ENCODE measurements at places on chromosomes 6 and 20.
A peak's percentile ranks its signal among the peaks of the same experiment; 100 is the strongest.

DNA sequence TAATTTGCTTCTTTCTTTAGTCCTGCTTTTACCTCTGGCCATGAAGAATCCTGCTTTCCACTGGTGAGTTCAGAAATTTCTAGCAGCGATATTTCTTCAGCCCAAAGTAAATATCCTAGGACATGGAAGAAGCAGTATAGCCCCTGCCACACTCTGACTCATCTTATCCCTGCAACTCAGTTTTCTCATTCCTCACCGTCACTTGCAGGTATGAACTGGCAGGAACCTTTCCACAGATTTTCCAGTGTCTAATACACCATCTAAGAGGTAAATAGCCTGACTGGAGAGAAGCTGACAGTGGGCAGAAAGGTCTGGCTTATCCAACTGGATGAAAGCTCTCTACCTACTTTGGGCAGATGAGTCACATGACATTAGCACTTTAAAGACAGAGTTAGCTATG is 816.7 kb upstream of the FLRT3 start:
- DNase-seq, result no peak

DNA sequence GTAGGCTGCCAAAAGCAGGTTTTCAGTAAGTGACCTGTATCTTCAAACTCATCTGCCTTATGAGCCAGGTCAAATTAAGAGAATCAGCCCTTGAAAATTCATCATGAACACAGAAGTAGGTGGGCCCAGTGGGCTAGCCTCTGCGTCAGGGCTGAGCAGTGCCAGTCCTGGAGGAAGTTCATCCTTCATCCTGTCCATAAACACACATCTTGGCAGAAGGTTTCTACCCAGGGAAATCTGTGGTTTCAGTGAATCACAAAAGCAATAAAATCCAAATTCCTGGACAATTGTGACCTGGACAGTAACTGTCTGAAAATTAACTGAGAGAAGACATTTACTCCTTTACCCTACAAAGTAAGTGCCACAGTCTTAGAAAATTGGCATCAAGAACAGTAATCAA is 72.4 kb downstream of the ATG5 start:
- DNase-seq, result no peak

GRCh38 chr6:21529431-21529830 is 64.1 kb upstream of the SOX4 start:
- no peak for DNase-seq

GRCh38 chr6:56730663-56731529 is 88.2 kb upstream of the DST start:
- DNase-seq, result no peak

GRCh38 chr20:1324598-1325172 is 4.3 kb downstream of the SDCBP2 start:
- DNase-seq, result no peak

- no peak for DNase-seq
Measured at GRCh38 chr6:105561486-105561885, 158.6 kb upstream of the PREP start.

DNA sequence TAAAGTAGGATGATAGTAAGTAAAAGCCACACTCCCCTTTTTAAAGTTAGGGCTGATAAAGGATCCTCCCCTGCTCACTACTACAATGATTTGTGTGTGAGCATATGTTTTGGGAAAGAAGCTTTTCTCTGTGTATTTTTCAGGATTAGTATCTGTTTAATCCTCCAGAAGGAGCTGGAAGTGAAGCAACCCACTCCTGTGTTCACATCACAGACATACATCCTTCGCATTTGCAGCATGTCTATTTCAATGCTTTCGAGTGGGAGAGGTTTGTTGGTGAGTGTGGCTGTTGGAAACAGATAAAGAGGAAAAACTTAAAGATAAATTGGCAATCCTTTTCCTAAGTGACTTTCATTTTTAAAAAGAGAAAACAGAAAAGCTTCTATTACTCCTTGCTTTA is 31.6 kb upstream of the RGS17 start:
- no peak for DNase-seq

- no peak for DNase-seq
Measured at GRCh38 chr6:90044833-90045381, 150.6 kb downstream of the GJA10 start.

DNA sequence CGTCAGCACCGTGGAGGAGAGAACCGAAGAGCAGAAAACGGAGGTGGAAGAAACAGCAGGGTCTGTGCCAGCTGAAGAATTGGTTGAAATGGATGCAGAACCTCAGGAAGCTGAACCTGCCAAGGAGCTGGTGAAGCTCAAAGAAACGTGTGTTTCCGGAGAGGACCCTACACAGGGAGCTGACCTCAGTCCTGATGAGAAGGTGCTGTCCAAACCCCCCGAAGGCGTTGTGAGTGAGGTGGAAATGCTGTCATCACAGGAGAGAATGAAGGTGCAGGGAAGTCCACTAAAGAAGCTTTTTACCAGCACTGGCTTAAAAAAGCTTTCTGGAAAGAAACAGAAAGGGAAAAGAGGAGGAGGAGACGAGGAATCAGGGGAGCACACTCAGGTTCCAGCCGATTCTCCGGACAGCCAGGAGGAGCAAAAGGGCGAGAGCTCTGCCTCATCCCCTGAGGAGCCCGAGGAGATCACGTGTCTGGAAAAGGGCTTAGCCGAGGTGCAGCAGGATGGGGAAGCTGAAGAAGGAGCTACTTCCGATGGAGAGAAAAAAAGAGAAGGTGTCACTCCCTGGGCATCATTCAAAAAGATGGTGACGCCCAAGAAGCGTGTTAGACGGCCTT is 41.6 kb downstream of the ZBTB2 start:
- no peak for DNase-seq

DNA sequence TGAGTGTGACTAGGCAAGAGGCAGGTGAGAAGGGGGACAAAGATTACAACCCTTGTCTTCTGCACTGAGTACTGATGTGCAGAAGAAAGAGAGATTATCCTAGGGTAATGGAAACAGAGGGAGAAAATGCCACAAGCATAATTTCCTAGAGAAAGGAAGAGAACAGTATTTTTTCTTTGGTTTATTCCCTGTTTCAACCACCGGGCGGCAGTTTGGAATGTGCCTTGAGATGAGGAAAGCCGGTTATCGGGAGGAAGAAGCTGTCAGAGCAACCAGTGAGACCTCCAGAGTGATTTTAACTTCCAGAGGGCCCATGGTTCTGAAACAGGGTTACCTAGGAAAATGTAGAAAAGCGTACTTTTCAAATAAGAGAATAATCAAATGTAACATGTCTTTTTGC is 121.4 kb downstream of the REV3L start:
- DNase-seq, result peak; percentile 27

- no peak for DNase-seq
Measured at GRCh38 chr20:10306440-10307358, 88.1 kb downstream of the SNAP25 start.

GRCh38 chr20:46151936-46152335 is 33.8 kb downstream of the CD40 start:
- DNase-seq, result no peak

- no peak for DNase-seq
Measured at GRCh38 chr20:43975096-43975768, 60.6 kb downstream of the TOX2 start.

GRCh38 chr6:63740709-63741108 is 105.1 kb downstream of the PHF3 start:
- DNase-seq, result no peak

DNA sequence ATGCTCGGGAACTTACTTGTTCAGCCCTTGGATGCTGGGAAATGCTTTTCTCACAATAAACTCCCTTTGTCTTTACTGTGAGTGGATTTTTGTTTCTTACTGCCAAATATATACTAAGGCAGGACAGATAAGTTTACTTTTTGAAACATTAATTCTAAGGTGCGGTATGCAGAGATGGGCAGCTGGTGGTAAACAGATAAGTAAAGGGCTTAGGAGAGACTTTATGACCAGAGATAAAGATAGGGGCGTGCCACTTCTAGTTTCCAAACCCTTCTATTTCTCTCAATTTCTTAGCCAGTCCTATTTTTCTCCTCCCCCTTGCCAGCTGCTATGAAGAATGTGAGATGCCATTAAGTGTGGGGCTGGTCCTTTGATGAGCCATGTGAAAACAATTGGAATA is 16.3 kb downstream of the SAMD3 start:
- no peak for DNase-seq

DNA sequence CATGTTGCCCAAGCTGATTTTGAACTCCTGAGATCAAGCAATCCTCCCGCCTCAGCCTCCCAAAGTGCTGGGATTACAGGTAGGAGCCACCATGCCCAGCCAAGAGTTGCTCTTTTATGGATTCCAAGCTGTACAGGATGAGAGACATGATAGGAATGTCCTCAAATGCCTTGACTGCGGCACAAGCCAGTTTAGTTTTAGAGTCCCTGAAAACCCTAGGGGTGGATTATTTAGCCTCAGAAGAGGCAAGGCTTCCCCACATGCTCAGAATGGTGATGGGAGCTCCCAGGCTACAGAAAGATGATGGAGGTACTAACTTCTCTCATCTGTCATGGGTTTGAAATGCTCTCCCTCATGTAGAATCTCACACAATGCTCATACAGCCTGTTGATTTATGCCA is 280.5 kb upstream of the PRND start:
- no peak for DNase-seq

- no peak for DNase-seq
Measured at GRCh38 chr6:11968241-11968806, 43.8 kb upstream of the HIVEP1 start.

GRCh38 chr6:107612762-107613415 is 123.0 kb downstream of the SOBP start:
- no peak for DNase-seq

- DNase-seq, result peak; percentile 64
Measured at GRCh38 chr6:35727231-35727934, 9.4 kb upstream of the ARMC12 start.

GRCh38 chr20:62223571-62223970 is 3.5 kb upstream of the HRH3 start:
- no peak for DNase-seq

DNA sequence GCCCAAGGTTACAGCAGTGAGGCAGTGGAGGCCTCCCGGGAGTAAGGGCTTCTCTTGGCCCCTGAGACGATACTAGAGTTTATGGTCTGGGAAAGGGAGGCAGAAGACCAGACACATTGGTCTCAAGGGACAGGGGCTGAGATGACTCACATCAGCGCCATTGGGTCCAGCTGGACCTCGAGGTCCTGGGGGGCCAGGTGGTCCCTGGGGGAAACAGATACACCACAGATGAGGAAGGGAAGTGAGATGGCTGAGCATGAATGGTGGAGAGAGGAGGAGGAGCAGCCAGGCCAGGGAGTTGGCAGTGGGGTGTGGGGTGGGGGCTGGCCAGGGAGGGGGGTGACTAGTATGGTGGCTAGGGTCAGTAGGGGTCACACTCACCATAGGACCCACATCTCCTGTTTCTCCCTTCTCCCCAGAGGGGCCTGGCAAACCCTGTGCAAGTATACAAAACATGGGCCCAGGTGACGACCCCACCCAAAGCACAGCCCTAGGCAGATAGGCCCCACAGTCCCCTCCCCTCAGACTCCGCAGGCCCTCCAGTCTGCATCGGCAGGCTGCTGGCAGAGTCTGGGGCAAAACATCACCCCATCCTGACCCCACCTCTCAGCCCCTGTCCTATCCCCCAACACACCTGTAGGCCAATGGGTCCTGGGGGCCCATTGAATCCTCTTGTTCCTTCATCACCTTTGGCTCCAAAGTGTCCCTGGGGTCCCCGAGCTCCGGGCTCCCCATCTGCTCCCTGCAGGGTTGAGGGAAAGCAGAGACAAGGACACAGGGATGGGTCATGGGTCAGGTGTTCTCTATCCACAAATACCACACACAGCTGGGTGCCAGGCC is 21.9 kb downstream of the COL11A2 start:
- DNase-seq, result no peak

GRCh38 chr20:37376324-37376723 is 30.4 kb downstream of the SRC start:
- no peak for DNase-seq

- no peak for DNase-seq
Measured at GRCh38 chr6:74785236-74785635, 420.6 kb downstream of the COL12A1 start.

DNA sequence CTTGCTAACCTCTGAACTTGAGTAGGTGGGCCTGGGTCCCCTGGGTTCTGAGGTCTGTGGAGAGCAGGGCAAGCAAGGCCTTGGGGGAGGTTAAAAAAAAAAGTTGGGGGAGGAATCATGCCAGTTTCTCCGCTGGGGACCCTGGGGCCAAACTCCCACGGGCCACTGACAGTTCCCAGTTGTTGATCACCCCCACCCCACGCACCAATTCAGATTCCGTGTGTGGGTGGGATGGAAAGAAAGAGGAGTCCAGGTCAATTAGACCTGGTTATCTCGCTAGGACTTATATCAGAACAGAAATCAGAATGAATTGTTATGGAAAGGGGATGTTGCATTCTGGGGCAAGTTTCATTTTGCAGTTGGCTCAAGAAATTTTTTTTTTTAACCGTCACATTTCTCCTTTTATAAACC is 46.7 kb upstream of the SUPT3H start:
- DNase-seq, result no peak

DNA sequence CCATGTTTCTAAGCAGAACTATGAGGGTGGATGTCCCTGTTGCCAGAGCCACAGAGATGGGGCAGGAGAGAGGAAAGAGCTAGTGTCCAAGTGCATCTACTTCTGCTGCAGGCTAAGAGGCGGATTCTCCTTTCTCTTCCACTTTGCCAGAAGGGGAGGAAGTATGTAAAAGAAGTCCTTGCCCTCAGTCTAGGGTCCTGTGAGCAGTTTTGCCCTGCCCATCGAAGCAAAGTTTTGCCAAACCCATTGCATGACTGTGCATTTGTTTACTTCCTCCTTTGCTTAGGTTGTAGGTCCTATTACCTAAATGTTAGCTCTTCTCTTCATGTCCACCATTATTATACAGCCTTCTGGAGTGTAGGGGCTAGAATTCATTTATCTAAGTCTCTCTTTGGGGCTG is 106.2 kb upstream of the ARMC2 start:
- DNase-seq, result no peak

DNA sequence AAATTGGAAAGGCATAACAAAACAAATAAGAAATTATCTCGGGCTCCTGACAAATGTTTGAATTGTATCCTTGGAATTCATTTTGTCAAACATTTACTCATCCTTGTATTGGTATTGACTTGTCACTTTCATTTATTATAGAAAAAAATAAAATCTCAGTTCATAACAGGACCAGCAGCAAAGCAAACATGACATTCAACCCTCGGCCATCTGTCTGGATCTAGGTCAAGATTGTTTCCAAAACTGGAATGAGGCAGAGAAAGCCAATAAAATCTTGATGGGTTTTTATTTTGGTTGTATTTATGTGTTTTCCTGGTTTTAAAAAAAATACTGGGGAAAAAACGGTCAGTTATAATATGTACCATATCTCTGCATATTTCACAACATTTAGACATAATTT is 42.9 kb upstream of the FABP7 start:
- no peak for DNase-seq

- DNase-seq, result no peak
Measured at GRCh38 chr6:137019476-137020272, 25.1 kb downstream of the IL20RA start.

DNA sequence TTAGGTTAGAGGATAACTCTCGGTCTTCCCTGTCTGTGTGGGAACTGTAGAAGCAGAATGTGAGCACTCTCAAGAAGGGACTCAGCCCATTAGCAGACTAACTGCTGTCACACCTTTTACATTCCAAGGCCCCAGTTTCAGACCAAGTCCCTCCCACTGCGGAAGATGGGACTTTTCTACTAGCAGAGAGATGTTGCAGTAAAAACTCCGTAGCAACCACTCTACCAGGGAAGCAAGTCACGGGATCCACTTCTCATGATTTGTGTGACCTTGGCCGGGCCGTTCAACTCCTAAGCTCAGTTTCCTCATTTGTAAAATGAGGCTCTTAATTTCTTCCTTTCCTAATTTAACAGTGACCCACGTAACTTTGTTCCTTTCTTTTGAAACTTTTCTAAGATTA is 77.1 kb upstream of the SLC4A11 start:
- DNase-seq, result no peak

Data from SHP77 treated with DMSO at 0.1 percent for 48 hours (cell line).